ENCODE measurements at places on chromosomes 3 and 15.

DNA sequence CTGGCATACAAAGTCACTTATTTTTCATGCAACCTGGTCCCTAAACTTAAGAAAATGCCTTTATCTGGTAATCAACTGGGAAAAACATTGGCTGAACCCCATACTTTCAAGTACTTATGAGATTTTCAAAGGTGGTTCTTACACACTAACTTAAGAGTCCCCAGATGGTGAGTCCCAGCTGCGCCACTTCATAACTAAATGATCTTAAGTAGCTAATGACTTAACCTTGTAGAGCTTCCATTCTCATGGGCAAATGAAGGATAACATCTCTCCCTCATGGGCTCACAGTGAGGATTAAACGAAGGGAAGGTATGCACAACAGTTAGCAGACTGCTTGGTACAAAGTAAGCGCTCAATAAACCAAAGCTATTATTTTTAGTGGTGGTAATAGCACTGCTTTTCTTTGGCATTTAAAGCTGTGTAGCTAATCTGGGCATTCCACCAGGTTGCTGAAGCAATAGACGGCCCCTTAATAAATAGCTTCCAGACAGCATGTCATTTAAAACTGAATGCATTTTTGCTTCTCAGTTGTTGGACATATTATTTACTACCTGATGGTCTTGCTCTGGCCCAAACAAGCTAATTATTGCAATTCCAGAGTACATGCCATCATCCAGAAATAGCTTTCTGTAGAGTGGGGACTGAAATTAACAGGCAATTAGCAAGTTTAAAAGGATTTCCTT is 55.4 kb downstream of the LIPC start:
- DNase-seq = no peak

DNA sequence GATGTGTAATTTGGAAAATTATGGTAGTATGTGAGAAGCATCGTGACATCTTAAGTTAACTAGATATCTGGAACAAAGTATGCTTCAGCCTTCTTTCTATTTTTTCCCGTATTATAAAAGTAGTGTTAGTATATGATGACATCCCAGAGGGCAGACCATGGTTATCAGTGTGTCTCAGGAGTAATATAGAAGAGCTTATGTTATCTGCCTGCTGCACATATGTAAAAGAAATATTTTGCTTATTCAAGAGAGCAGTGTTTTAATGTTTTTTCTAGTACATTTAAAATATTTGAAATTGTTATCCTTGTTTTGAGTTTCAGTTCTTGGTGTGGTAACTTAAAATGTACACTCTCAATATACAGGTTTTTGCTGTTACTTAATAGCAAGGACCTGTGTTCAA is 24.1 kb downstream of the PLCL2 start:
- DNase-seq = no peak

DNA sequence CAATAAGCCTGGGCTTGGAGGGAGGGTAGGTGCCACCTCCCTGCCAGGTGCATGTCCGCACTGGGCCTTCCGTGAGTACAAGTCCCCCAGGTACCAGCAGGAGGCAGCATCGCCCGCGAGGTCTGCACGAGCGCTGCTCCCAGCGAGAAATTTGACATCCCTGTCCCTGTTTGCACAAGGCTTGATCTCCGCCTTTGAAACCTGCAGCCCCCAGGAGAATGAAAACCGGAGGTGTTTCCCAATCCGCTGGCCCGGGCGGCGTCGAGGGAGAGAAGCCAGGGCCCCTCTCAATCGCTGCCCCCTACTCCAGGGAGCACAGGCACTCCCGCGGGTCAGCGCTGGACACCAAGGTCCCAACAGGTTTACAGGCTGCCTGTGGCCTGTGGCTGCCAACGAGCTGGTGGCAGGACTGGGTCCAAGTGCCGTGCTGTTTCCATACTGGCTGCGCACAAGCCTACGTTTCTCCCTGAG is 961 bp downstream of the HAPLN3 start:
- peak; percentile 74 for DNase-seq

GRCh38 chr3:39559543-39559942 is 92.1 kb downstream of the MOBP start:
- no peak for DNase-seq

GRCh38 chr3:47573190-47574172 is 5.2 kb downstream of the CSPG5 start:
- DNase-seq = no peak

DNA sequence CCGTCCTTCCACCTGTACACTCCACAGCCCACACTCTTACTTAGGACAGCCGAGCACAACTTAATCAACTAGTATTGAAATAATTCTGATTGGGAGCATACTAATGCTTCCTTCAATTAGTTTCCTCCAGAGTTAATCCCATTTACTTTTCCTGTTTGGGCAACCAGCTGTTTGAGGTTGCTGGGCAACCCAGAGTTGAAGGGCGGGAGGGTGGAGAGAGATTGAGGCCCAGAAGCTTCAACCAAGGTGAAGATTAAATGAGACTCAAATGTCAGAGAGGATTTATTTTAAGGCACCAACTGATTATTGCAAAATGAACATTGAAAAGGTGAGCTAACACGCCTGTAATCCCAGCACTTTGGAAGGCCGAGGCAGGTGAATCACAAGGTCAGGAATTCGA is 428.5 kb upstream of the SEMA6D start:
- DNase-seq = no peak

- DNase-seq = no peak
These were observed 147.7 kb downstream of the SMAD6 start for GRCh38 chr15:66849746-66850077.

- DNase-seq = no peak
These were observed 10.8 kb downstream of the UMPS start for GRCh38 chr3:124741027-124741426.

DNA sequence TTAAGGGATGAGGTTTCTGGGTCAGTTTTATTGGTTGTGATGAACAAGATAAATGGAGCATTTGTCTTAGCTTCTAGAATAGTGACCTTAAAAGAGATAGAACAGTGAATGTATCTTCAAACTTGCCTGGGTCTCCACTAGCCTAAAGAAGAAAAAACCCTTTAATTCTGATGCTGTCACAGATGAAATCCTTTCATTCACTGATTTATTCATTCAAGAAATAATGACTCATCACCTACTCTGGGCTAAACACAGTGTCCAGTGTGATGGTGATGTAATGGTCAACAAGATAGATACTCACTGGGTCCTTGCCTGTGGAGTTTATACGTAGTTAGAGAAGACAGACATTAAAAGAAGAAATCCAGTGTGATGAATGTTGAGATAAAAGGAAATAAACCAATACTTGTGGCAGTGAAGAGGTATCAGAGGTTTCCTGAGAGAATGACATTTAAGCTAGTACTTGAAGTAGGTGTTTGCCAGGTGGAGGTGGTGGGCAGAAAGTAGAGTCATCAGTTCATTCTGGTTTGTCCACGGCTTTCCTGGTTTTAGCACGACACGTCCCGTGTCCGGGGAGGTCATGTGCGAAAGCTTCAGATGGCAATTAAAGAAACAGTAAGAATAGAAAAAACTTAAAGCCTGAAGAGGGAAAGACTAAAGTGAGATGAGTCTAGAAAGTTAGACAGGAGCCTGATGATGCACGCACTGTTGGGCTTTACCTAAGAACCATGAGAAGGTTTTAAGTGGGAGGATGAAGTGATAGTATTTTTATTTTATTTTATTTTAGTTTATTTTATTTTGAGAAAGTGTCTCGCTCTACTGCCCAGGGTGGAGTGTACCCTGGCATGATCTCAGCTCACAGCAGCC is 18.5 kb downstream of the PAK2 start:
- DNase-seq = no peak

DNA sequence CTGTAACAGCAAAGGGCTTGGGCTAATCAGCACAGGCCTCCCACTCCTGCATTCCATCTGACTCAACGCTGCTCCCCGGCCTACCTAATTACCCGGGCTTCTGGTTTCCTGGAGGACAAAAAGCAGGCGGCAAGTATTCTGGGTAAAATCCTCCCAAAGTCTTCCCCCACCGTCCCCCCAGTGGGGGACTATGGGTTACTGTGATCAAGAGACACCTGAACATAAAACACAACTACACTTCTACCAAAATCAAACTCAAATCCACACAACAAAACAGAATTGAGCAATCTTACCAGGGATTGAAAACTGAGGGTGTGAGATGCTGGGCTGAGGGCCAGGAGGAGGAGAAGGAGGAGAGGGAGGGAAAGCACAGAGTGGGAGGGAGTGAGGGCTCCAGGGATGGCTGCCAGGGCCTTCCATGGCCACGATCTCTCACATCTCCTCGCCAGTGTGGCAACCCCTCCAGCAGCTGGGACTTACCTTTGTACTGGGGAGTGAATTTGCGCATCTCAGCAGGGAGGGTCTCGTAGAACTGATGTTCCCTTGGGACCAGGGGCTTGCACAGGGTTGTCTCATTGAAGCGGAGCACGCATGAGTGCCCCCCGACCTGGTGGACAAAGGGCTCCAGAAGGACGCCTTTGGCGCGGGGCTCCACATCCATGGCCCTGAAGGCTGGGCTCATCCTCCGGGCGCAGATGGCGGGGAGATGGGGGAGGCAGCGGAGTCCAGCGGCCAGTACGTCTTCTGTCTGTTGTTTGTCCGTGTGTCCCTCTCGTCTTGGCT is 9.1 kb upstream of the NCKIPSD start:
- DNase-seq = no peak

- no peak for DNase-seq
These were observed 250.1 kb upstream of the HES1 start for GRCh38 chr3:193885832-193886231.

DNA sequence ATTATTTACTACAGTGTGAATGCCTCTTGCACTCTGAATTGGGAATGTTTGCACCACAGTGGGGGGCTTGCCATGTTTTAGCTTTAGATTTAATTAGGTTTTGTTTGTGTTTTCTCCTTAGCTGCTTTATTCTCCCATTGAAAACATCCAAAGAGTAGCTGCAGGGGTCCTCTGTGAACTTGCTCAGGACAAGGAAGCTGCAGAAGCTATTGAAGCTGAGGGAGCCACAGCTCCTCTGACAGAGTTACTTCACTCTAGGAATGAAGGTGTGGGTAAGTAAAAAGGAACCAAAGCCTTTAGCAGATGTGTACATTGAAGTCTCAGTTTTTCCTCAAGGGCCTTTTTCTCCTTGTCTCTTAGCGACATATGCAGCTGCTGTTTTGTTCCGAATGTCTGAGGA is 36.9 kb downstream of the CTNNB1 start:
- DNase-seq = no peak

DNA sequence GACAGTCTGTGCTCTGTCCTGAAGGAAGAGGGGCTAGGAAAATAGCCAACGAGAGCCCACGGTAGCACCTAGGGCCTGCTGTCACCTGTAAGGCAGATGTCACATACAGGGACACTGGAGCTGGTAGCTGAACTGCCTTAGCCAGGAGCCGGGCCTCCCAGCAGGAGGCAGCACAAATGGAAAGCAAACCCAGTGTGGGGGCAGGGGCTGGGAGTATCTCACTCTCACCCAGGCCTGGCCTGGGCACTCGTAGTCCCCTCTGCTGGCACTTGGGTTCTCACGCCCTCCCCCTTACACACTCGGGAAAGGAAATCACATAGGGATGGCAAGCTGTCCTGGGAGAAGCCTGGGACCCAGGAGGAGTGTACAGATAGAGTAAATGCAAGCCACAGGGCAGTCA is 173.1 kb upstream of the CHRNA7 start:
- no peak for DNase-seq

DNA sequence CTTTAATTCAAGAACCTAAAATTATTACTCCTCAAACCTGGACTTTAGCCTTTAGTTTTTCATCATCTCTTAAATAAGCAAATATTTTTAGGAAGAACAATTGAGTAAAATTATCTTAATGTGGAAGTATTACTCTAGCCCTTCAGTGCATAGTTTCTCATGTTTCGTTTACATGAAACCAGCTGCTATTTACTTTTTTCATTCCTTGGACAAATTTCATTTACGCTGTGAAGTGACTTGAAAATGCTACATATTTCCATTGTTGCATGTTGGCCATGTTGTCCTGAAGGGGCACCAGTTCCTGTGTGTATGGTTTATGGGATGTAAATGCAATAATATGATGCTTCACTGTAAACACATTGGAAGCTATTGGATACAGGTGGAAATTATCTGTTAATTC is 49.9 kb downstream of the SLC25A26 start:
- DNase-seq = no peak

GRCh38 chr15:82173108-82173507 is 89.4 kb downstream of the EFL1 start:
- DNase-seq = no peak

GRCh38 chr3:50263478-50264382 is 5.2 kb upstream of the SEMA3B start:
- no peak for DNase-seq

GRCh38 chr3:41265823-41266273 is 66.5 kb downstream of the CTNNB1 start:
- no peak for DNase-seq

DNA sequence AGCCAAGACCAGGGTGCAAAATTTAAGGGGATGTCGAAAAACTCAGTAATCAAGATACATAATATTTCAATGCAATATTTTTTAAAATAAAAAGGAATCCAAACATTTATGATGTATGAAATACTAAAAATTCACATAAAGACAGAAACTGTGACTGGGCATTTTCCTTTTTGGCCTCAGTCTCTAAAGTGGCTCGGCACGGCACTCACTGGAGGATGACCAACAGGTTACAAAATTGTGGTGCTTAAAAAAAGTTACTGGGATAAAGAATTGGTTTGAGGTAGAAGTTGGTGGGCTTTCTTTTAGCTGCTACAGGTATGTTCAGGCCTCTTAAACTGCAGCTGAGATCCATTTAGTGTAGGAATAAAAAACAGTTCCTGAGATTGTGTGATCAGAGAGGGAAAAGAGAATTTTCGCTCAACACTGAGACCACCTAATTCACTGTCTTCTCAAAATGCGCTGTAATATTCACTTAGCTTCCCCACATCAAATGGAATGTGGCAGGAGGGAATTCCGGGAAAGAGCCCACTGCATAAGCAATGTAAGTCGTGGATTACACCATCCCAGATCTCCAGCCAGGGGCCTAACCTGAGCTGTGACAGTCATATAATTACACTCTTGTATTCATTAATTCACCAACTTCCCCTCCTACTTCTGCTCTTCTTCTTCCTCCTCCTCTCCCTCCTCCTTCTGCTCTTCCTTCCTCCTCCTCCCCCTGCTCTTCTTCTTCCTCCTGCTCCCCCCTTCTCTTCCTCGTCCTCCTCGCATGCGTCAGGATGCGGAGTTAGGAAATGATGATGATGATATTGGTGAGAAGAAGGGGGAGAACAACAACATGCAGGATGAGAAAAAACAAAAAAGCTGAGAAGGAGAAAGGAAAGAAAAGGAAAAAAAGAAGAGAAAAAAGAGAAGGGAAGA is 45.9 kb downstream of the HES1 start:
- no peak for DNase-seq

GRCh38 chr3:194465920-194466570 is 20.8 kb downstream of the ATP13A3 start:
- no peak for DNase-seq

DNA sequence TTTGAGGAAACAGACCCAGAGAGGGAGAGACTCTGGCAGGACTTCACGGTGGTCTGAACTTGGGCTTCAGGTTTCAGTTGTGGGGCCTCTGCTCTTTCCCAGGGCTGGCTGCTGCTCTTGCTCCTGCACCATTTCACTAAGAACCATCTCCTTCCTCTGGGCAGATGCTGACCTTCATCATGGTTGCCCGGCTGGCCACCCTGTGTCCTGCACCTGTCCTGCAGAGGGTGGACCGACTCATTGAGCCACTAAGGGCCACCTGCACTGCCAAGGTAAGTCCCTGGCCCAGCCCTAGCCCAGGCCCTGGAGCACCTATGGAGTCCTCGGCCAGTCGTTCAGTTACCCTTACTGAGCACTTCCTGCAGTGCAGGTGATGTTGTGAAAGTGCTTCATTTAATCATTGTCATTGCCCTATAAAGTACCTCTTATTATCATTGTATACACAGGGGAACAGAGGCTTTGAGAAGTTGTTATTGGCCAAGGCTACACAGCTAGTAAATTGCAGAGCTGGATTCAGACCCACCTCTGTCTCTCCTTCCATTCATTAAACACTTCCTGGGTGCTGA is 10.0 kb downstream of the RPL32 start:
- DNase-seq = no peak

GRCh38 chr3:42507761-42508335 is 5.4 kb downstream of the VIPR1 start:
- DNase-seq = no peak
